Left ventricle myocardium inferior (tissue), 1 donor: ENCODE measurements at places on chromosomes 3 and 15. TPM values are rescaled to one million over a fixed set of nuclear protein-coding genes. Genes with fewer than 3 reads are reported as not detected.

DNA sequence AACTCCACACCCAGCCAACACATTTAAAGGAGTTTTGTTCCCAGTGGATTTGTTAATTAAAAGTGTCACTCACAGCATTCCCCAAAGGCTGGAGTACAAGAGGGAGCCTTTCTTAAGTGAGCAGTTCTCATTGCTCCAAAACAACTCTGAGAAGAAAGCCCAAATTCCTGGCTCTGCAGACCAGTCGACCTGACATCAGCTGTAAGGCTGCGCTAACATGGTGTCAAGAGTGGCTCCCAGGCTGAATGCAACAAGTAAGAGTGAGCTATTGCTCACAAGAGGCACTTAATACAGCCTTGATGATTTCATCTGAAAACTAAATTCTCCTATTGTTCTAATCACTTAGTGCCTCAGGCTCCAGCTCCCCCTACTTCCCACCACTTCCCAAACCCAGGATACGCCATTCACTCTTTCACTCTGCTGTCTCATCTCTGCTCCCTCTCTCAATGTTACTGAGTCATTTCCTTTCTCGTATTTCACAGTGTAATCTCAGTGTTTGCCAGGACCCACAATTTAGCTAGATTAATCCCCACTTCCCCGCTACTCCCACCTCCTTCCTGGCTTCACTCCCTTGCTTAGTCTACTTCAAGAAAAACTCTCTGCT lies 81.8 kb downstream of the WWTR1 start:
- DNase-seq: no peak

- no peak for DNase-seq
These were observed 799 bp upstream of the C2CD4B start for GRCh38 chr15:62165793-62166375.

- DNase-seq: no peak
These were observed 12.3 kb upstream of the DENND4A start for GRCh38 chr15:65804252-65804931.

HRG gene
- total RNA-seq: not detected

GOLGA6A gene
- not detected for total RNA-seq

MYZAP gene
- 934 TPM for total RNA-seq

C3orf22 gene
- total RNA-seq: not detected

ZNF80 gene
- total RNA-seq: not detected
